GM19239 (cell line): ENCODE measurements at places on chromosomes 7 and 10.
A peak's percentile ranks its signal among the peaks of the same experiment; 100 is the strongest.

GRCh38 chr7:112800486-112800885 is 10.3 kb upstream of the TMEM168 start:
- DNase-seq: no peak

DNA sequence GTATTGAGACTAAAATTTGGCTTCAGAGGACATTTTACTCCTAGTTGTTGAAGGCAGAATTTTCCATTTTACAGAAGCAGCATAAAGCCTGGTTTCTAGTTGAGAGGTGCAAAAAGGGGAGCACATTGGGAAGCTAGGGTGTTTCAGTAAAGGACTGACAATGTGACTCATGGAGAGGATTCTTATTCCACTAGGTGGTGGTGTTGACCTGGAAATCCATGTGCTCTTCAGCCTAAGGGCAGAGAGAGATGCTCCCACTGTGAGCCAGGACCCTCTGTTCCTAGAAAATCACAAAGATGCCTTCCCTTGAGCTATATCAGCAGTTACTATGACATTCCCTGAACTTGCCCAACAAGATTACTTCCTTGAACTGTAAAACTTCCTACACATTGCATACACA is 687.8 kb downstream of the IPMK start:
- DNase-seq: no peak

- no peak for DNase-seq
Observed at GRCh38 chr7:101553771-101554445, 75.2 kb downstream of the MYL10 start.

DNA sequence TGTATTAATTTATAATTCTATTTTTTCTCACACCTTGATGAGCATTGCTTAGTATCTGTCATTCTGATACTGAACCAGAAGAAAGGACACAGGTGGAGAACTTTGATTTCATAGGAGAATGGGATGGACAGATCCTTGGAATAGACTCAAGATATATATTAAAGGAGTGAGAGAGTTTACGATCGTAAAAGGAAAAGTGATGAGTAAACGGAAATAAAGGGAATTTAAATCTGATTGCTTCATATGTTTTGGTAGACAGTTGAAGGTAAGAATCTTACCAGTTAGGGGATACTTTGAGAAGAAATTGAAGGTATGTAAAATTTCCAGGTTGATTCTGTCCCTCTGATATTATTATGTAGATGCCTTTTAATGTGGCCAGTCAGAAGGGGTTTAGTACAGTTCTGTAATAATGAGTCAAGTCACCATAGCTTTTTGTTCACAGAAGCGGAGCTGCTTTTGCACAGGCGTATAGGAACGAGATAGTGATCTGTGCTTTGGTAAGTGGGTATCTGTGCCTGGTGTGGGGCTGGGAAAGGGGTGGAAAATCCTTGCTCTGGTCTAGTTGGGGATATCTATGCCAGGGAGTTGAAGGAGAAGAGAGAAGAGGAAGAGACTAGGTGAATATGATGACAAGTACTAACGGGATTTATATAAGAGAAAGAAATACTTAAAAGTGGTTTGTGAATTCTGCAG is 15.4 kb downstream of the SP4 start:
- DNase-seq: no peak

- DNase-seq: no peak
Observed at GRCh38 chr10:28913436-28914237, 236.3 kb downstream of the BAMBI start.

DNA sequence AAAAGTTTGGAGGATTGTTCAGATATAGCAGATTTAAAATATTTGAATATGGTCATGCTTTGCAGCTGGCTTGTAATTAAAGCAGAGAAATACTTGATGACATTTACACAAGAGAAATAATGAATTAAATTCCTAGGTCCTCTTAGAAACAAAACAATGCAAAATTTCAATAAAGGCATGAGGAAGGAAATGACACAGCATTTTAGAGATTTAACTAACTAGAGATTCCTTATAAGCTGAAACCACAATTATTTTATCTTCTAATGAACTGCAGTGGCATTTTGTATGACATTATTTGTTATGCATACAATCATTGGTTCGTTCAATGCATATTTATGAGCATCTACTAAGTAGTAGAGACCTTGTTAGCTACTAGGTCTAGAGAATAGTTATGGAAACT is 490.9 kb downstream of the ZWINT start:
- DNase-seq: no peak

GRCh38 chr7:17007841-17008240 is 126.1 kb upstream of the AGR3 start:
- DNase-seq: no peak

DNA sequence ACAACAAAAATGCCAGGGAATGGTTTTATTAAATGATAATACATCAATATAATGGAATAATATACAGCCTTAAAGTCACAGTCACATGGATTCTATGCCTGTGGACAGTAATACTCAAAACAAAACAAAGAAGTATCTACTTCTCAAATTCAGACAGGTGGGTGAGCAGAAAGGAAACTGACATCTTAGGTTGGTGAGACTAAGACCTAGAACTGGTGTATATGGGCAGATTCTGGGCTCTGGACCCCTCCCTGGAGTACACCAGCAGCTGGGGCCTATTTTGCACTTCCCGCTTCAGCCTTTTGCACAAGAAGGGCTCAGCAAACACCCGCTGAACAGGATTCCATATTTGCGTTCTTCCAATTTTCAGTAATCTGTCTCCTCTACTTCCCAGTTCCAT is 5.4 kb upstream of the FIS1 start:
- DNase-seq: no peak

- no peak for DNase-seq
Observed at GRCh38 chr7:41956705-41957104, 253.8 kb upstream of the INHBA start.

DNA sequence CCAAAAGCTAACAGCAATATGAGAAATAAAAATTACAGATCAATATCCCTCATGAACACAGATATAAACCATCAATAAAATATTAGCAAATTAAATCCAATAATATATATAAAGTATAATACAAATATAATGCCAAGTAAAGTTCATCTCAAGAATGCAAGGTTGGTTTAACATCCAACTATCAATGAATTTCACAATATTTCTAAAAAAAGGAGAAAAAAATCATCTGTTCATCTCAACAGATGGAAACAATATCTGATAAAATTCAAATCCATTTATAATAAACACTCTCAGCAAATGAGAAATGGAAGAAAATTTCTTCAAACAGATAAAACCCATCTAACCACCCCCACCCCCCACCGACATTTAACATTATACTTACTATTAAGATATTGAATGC is 86.9 kb downstream of the SIRT1 start:
- DNase-seq: no peak

- peak; percentile 61 for DNase-seq
Observed at GRCh38 chr10:119502209-119502608, 40.3 kb downstream of the RGS10 start.

DNA sequence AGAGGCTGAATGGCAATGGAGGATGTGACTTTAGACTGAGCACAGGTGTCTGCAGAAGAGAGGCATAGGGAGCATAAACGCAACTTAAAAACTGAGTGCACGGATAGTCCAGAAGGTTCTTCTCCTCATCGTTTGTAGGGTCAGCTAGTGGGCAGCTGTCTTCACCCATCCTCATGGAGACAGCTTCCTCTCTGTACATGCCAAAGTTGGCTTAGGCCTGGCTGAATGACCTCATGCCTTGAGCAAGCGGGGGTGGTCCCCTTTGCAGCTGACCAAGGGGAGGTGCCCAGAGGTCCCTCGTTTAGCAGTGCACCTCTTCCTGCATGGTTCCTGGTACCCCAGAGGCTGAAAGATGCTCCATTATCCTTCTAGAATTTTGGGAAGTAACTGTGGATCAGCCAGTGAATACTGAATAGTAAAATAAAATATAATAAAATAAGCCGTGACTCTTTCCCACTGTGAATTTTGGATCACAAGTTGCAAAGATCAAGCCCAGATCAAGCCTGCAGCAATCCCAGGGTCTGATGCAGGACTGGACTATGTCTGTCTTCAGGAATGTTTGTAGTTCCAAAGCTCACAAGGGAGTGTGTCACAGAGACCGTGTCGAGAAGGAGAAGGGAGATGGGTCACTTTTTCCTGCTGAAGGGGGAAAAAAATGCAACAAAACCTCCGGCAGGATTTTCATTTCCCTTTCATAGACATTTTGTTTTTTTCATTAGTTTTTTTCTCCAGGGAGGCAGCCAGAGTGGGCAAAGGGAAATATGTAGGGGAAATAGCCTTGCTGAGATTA is 295.3 kb upstream of the MKI67 start:
- DNase-seq: no peak

GRCh38 chr7:121244120-121244870 is 84.5 kb upstream of the WNT16 start:
- DNase-seq: no peak

DNA sequence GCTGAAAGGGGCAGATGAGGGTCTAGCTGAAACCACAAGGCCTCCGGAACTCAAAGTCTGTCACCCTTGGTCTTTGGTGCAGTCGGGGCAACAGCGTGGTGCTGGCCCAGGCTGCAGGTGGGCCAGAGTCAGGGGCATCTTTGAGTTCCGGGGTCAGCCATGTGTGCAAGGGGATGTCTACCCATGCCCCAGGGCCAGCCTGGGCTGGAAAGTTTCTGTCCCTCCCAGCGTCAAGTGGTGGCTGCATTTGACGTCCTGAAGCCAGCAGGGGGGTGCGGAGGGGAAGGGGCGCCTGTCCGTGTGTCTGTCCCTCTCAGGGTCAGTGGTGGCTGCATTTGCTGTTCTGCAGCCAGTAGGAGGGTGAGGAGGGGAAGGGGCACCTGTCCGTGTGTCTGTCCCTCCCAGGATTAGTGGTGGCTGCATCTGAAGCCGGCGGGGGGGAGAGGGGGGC is 638 bp downstream of the BRAT1 start:
- DNase-seq: no peak
